Activated CD4-positive, alpha-beta memory T cell treated with anti-CD3 and anti-CD28 coated beads, Interleukin-2, amount 10 ng/mL, durations not matched to agents 7 days and 5 days (primary cell): ENCODE measurements at places on chromosomes 5 and 9. TPM values are rescaled to one million over a fixed set of nuclear protein-coding genes. Genes with fewer than 3 reads are reported as not detected.

- H3K4me3 ChIP-seq: no peak overlapping the region
- H3K4me1 ChIP-seq: no peaks in the 10 kb centered on the region
- H3K27me3 ChIP-seq: peaks cover 5% of the 10 kb centered on the region
- H3K27ac ChIP-seq: no peak overlapping the region
These were observed 46.1 kb downstream of the MRPL36 start for GRCh38 chr5:1753490-1753889.

The MACROH2A1 gene
- total RNA-seq: 248 TPM

DNA sequence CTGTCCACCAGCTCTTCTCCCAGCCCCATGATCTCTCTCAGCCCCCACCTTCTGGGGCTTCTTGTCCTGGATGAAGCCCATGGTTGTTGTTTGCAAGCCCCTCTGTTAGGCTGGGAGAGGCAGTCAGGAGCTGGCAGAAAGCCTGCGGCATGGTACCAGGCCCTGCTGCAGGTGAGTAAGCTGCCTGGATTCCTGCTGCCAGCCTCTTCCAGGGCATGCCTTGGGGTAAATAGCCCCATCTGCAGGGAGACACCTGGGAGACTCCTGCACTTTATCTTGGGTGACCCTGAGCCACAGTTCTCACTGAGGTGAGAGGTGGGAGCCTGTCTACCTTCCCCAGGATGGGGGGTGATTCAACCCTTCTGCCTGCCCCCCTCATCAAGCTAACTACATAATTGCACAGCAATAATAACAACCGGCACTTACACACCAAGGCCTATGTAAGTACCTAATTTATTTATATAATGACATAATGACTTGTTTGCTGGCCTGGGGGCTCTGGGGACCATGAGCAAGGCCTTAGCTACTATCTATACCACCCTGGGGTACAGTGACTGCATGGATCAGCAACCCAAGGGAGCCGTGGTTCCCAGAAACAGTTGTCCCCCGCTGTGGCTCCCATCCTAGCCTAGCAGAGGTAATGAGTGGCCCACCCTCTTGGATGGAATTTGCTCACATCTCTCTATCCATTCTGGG is 116.0 kb downstream of the PSD2 start:
- H3K4me3 ChIP-seq: no peak overlapping the region
- no peaks in the 10 kb centered on the region for H3K36me3 ChIP-seq
- no peak overlapping the region for H3K27ac ChIP-seq
- no peak for DNase-seq
- H3K27me3 ChIP-seq: peaks cover 13% of the 10 kb centered on the region

The TMEM215 gene
- total RNA-seq: not detected

The SHB gene
- total RNA-seq: 1.0 TPM

DNA sequence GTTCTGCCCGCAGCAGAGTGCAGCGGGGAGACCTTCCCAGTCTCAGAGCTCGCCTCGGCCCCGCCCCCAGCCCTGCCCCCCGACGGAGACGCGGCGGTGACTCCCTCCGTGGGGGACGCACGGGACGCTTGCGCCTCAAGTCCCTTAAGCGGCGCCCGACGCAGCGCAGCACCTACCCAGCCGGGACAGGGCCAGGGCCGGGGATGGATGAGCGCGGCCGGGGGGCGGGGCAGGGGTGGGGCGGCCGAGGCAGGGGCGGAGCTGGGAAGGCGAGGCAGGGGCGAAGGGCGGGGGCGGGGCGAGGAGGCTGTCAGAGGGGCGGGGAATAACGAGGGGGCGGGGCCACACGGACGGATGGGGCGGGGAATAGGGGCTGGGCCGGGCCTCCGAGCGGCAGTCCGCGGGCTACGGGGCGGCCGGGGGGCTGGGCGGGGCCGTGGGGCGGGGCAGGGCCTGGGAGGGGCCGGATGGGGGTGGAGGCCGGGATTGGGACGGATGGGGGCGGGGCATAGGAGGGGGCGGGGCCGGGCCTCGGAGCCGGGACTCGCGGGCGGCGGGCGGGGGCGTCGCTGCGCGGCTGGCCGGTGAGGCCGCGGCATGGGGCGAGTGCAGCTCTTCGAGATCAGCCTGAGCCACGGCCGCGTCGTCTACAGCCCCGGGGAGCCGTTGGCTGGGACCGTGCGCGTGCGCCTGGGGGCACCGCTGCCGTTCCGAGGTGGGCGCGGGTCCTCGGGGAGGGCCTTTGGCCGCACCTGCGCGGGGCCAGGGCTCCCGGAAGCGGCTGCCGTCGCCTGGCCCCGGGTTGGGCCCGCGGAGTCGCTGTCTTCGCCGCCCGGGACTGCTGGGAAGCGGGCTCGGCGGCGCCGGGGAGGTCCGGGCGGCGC is at the start of gene ARRDC1:
Gene ARRDC1 (plus strand): TSS at position 566 of the 884 bp plus-strand sequence. CDS start 32 bp downstream, at position 598.
- peak within 1 kb of the TSS; percentile 76 for H3K4me3 ChIP-seq
- H3K27me3 ChIP-seq: peaks cover 4% of the 10 kb centered on the region
- H3K27ac ChIP-seq: peak within 1 kb of the TSS; percentile 69

The DNAI1 gene
- total RNA-seq: not detected

The SLC6A3 gene
- not detected for total RNA-seq

The TAF1L gene
- 0.05 TPM for total RNA-seq

The KIF4B gene
- not detected for total RNA-seq

The NSMF gene
- 31.9 TPM for total RNA-seq

The DIPK1B gene
- total RNA-seq: 0.15 TPM

GRCh38 chr9:119213471-119213870 is 155.8 kb downstream of the BRINP1 start:
- H3K27ac ChIP-seq: no peak overlapping the region
- no peaks in the 10 kb centered on the region for H3K4me1 ChIP-seq
- H3K27me3 ChIP-seq: no peaks in the 10 kb centered on the region
- no peaks in the 10 kb centered on the region for H3K36me3 ChIP-seq

DNA sequence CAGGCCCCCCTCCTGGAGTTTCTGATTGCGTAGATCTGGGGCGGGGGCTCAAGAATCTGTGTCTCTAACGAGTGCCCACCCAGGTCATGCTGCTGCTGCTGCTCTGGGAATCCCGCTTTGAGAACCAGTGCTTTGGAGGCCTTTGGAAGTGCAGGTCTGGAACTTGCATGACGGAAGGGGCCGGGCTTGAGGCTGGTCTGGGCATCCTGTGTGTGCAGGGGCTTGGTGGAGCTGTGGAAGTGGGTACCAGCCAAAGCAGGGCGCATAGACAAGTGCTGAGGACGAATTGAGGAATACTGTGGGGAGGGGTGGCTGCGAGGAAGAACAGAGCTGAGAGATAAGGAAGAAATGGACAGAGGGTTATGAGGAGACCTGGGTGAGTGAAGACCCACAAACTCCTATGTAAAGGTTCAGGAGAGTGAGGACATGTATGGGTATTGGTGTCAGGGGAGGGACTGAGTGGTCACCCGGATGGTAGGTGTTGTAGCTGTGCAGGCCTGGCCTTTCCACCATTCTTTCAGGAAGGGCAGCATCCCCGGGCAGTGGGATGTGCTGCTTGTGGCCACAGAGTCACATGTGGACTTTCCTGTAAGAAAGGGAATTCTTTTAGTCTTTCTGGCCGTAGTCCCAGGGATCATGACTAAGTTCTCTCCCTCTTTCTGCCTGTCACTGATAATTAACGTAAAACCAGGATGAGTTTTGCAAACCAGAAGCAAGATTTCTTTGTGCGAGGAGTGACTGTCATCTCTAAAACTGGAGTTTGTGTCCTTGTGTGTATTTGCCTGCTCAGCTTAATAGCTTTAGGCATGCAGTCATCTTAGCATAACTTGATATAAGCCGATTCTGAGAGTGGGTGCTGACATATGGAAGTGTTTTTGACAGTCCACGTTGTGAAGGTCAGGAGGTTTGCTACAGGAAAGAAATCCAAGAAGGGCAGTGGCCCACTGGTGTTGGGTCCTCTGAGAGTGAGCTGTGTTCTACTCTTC is 43.3 kb upstream of the TJP2 start:
- no peaks in the 10 kb centered on the region for H3K36me3 ChIP-seq
- peaks cover 1% of the 10 kb centered on the region for H3K27me3 ChIP-seq
- no peak overlapping the region for H3K4me3 ChIP-seq
- H3K4me1 ChIP-seq: no peaks in the 10 kb centered on the region
- no peak overlapping the region for H3K27ac ChIP-seq

The GRXCR2 gene
- not detected for total RNA-seq

The HAPLN1 gene
- not detected for total RNA-seq
